ENCODE measurements at places on chromosomes 12 and 14.

- DNase-seq, result no peak
Observed at GRCh38 chr14:34075042-34075744, 124.3 kb upstream of the EGLN3 start.

DNA sequence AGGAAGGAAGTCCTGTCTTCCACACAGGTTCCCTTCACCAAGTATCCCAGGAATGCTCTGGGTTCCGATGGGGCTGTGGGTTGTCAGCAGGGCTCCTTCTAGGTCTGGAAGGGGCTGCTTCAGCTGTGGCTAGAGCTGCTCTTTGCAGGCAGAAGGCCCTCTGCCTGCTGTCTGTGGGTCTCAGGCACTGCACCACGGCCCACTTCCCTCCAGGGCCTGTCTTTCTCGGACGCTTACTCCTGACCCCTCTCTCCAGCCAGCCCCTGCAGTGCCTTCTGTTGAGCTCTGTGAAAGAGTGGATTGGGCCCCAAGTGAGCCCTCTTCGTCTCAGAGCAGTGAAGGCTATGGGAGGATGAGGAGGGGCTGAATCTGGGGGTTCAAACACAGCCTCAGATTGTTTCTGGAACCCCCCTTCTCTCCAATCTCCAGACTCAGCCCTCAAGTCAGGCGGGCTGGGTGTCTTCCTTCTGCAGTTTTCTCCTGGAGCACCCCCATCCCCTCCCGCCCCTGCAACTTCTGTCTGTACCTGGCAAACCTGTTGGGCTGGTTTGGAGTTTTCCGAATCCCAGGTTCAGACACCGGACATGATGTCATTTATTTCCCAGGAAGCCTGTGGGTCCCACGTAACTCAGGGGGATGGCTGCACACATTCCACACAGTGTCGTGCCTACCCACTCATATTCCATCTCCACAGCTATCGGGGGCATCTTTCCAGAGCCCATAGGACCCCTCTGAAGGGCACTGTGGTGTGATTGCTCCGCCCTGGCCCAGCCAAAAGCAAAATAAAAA, 24.9 kb upstream of the SPPL3 start:
- no peak for DNase-seq

- no peak for DNase-seq
Observed at GRCh38 chr12:56338308-56339157, at the start of gene IL23A. Gene IL23A (plus strand): TSS chr12:56338884. CDS start chr12:56339045, 161 bp downstream.

- DNase-seq, result no peak
Observed at GRCh38 chr12:25553098-25553497, at the start of gene LMNTD1. Gene LMNTD1 (minus strand): TSS chr12:25553283. CDS start chr12:25552959, 324 bp downstream.

DNA sequence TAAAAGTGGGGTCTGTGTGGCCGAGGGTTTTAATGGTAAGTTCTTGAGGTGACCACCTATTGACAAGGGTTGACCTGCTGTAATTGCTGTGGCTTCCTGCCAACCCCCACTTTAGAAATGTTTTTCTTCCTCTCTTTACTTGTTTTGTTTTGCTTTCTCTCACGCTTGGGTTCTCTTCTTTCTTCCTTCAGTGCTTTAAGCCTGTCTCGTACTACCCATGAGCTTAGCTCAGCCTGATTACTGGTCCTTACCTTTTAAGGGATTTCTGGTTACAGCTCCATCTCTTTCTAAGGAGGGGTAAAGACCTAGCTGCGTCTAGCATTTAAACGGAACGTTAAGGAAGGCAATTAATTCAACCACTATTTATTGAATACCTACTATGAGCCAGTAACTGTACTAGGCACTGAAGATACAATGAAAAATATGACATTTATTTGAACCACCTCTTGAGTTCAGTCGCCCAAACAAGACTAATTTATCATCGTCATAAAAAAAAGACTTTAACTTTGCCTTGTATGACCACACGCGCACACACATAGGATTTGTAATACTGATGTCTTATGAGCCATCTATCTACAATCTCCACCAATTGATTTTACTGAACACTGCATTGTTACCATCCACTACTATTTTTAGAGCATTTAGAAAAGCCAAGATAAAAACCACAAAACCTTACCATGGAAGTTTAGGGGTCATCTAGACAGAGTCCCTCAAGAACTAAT, 888 bp upstream of the PPP1R12A start:
- no peak for DNase-seq

DNA sequence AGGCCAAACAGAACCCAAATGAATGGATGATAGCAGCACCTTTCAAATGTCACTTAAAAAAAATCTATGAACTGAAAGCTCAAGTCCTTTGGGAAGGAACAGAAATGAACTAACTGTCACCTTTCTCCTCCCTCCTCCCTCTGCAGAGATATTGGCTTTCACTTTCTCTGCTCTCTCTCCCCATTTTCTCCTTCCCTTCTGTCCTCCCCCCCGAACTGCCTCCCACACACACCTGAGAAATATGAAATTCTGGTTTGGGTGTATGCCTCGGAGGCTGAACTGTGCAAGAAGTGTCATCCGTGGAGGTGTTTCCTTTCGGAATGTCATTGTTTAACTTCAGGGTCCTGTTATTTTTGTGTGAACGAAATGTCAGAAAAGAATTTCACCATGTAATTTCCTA, 87.8 kb downstream of the NEDD1 start:
- no peak for DNase-seq

Data from lower lobe of right lung (tissue), 2 donors.